ENCODE measurements at places on chromosomes 16 and 17. TPM values are rescaled to one million over a fixed set of nuclear protein-coding genes. Genes with fewer than 3 reads are reported as not detected.

DNA sequence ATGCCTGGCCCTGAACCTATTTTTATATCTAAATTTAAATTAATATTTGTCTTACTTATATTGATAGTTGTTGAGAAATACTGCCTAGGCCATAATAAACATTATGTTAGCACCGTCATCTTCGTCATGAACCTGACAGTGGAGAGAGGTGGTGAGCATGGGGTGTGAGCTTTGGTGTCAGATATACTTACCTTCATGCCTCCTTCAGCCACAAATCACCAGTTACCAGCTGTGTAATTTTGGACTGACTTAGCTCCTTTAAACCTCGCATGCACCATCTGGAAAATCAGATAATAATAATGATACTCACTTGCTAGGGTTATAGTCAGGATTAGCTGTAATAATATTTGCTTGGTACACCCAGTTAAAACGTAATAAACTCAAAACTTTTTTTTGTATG, 35.0 kb downstream of the SNX29 start:
- no peaks in the 10 kb centered on the region for H3K4me1 ChIP-seq
- H3K36me3 ChIP-seq = peaks cover 11% of the 10 kb centered on the region

GRCh38 chr17:55983096-55983495, 170.2 kb upstream of the ANKFN1 start:
- no peak for DNase-seq
- H3K27ac ChIP-seq = no peak overlapping the region
- no peak overlapping the region for H3K4me3 ChIP-seq
- no peaks in the 10 kb centered on the region for H3K27me3 ChIP-seq
- H3K36me3 ChIP-seq = no peaks in the 10 kb centered on the region

DNA sequence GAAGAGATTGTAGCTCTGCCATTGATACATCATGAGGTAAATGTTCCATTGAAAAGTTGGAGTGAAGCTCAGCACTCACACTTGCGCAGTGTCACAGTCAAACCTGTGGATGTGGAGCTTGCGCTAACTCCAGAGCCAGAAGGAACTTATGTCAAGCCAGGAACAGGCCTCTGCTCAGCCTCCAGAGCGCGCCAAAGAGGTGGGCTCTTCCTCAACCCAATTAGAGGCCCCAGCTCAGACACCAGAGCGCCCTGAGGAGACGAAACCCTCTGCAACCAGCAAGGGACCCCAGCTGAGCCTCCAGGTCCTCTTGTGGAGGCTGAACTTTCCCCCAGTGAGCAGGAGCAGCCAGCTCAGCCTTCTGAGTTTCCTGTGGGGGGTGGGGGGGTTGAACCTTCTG, 61.5 kb upstream of the FBXO47 start:
- no peaks in the 10 kb centered on the region for H3K27me3 ChIP-seq
- no peak overlapping the region for H3K27ac ChIP-seq
- peaks cover 12% of the 10 kb centered on the region for H3K4me1 ChIP-seq
- no peak overlapping the region for H3K4me3 ChIP-seq
- no peaks in the 10 kb centered on the region for H3K36me3 ChIP-seq
- DNase-seq = no peak

DNA sequence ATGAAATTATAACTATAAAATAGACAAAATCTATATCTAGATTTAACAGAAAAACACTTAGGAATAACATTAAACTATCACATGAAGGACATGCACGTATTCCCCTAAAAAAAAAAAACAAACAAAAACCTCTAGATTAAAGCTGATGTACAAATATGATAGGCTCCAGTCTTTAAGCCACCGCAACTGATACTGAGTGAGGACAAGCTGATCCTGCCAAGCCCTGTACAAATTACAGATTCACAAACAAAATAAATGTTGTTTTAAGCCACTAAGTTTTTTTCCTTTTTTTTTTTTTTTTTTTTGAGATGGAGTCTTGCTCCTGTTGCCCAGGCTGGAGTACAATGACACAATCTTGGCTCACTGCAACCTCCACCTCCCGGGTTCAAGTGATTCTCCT, 35.3 kb downstream of the SMURF2 start:
- peaks cover 73% of the 10 kb centered on the region for H3K4me1 ChIP-seq
- DNase-seq = no peak
- H3K4me3 ChIP-seq = no peak overlapping the region
- H3K27ac ChIP-seq = no peak overlapping the region

Gene SDR42E1
- 8.8 TPM for total RNA-seq

Gene EVI2B
- total RNA-seq = 25.1 TPM

Gene CSH1
- not detected for total RNA-seq

DNA sequence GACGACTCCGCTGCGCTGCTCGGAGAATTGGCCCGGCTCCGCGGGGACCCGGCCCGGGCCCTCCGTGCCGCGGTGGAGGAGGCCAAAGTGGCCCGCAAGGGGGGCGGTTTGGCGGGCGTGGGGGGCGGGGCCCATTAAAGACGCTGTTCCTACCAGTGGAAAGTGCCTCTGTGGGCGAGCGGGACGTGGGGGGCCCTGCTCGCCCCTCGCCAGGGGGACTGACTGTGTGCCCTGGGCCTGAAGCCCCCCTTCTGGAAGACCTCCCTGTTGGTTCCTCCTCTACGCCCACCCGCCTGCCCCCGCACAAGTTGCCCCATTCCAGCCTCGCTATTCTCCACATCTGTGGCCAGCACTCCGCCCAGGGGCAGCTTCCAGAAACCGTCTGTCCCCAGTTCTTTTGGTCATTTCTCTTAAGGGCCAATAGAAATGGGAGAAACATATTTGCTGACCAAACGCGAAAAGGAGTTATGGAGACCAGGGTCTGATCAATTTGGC, 1.9 kb upstream of the FGF11 start:
- H3K36me3 ChIP-seq = no peaks in the 10 kb centered on the region
- no peak overlapping the region for H3K27ac ChIP-seq
- DNase-seq = no peak
- H3K4me3 ChIP-seq = peak overlapping the region; percentile 72

- no peaks in the 10 kb centered on the region for H3K27me3 ChIP-seq
- H3K27ac ChIP-seq = no peak overlapping the region
- no peaks in the 10 kb centered on the region for H3K36me3 ChIP-seq
- H3K4me1 ChIP-seq = no peaks in the 10 kb centered on the region
- no peak overlapping the region for H3K4me3 ChIP-seq
Observed at GRCh38 chr16:82178352-82178751, 8.3 kb upstream of the MPHOSPH6 start.

DNA sequence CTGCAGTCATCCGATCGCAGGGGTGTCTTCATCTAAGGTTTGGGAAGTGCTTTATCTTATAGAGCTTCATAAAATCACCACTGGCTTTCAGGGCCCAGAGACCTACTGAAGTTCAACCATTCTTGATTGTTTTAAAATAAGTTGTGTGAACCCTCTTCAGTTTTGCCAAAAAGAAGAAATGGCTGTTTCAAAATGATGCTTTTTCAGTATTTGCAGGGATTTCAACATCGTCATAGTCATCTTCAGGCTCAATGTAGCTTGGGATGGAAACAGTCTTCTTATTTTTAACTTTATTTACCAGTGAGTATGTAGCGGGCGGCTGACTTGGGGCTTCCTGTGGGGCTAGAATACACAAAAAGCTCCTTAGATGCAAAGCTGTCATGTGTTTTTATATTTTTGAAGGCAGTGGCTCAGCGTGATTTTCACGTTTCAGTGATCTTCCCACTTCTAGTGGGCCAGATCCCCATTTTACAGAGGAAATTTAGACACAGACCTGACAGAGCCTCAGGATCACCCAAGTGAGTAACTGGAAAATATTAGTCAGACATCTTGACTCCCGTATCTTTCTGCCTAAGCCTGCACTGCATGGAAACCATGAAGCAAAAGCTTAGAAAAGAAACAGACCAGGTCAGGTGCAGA, 19.1 kb upstream of the ZNF594 start:
- H3K27ac ChIP-seq = no peak overlapping the region
- H3K27me3 ChIP-seq = no peaks in the 10 kb centered on the region
- no peak overlapping the region for H3K4me3 ChIP-seq
- H3K4me1 ChIP-seq = peaks cover 16% of the 10 kb centered on the region

DNA sequence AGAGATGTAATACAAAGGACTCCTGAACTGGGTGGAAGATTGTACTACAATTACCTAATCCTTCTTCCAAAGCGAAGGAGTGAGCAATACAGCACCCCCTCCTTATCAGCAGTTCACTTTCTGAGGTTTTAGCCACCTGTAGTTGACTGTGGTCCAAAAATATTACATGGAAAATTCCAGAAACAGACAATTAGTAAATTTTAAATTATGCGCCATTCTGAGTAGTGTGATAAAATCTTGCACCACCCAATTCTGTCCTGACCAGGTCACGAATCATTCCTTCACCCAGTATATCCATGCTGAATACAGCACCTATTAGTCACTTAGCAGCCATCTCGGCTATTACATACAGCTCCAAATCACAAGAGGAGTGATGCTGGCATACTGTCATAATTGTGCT, 23.2 kb downstream of the VPS53 start:
- no peak overlapping the region for H3K4me3 ChIP-seq
- H3K27me3 ChIP-seq = no peaks in the 10 kb centered on the region
- peaks cover 82% of the 10 kb centered on the region for H3K36me3 ChIP-seq

DNA sequence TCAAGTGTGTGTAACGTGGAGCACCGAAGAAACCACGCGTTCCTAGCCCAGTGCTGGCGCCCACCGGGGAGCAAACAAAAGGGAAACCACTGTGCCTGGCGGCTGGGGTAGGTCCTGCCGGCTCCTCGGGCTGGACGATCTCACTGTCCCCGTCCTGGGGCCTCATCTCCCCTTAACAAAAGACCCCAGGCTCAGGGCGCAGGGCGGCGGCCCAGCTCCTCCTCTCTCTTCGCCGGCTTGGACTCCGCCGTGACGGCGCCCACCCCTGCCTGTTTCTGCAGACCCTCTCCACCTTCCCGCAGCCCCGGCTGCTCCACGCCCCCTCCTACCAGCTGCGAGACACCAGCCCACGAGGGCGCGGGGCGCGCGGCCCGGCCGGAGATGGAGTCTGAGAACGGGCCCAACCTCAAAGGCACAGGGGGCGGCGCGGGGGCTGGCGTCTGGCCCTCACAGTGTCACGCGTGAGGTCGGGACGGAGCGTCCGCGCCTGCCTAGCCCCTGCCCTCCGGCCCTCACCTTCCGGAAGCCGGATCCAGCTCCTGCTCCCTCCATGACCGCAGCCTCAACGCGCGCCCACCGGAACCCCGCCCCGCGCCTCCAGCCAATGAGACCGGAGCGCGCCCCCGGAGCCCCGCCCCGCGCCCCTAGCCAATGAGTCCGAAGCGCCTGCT, at the start of gene CENPX:
Gene CENPX, minus strand, starts transcription at position 569 of the 671 bp plus-strand sequence. Its CDS starts 17 bp downstream, at position 552.
- H3K36me3 ChIP-seq = peaks cover 13% of the 10 kb centered on the region
- no peaks in the 10 kb centered on the region for H3K27me3 ChIP-seq
- DNase-seq = no peak
- H3K4me1 ChIP-seq = peaks cover 39% of the 10 kb centered on the region

Gene DPEP2
- 7.3 TPM for total RNA-seq

DNA sequence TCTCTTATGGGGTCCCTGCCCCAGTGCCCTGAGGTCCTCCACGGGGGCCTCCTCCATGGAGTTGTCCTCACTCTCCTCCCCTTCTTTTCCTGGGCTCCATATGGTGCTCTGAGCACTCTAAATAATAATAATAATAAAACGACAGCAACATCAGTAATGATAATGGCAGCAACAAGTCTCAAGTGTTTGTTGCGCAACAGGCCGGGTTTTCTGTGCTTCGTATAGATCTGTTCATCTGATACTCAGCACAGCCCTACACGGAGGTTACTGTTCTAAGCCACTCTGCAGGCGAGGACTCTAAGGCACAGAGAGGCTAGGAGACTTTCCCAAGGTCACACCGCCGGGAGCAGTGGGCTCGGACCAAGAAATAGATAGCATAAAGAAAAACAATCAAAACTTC, 13.7 kb downstream of the CIBAR2 start:
- no peak overlapping the region for H3K4me3 ChIP-seq
- no peaks in the 10 kb centered on the region for H3K27me3 ChIP-seq
- no peak overlapping the region for H3K27ac ChIP-seq
- DNase-seq = no peak

DNA sequence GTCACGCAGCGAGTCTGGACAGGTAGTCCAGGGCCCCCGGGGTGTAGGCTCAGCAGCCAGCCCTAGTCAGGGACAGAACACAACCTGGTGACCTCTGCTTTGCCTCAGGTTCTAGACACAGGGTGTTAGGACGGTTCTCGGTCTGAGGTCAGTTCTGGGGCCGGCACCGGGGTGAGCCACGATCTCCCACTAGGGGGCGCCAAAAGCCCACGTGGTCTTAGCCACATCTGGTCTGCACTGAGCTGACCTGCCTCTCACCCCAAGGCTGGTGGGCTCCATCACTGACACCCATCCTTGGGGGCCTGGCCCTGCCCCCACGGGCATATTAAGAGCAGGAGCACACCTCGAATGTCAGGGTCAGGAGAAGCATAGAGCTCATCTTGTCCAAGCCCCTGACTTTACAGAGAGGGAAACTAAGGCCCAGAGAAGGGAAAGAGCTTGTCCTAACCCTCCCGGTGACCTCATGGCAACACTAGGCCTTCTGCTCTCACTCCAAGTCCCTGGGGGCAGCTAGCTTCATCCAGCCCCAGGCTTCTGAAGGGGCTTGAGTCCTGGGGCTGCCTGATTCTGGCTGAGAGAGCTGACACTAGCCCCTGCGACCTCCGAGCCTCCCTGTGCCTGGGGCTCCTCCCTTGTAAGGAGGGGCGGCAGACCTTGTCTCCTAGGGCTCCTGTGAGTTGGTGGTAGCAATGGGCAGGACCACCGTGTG, 9.0 kb downstream of the SLC5A10 start:
- DNase-seq = peak; percentile 55
- no peak overlapping the region for H3K27ac ChIP-seq
- no peaks in the 10 kb centered on the region for H3K36me3 ChIP-seq
- H3K4me1 ChIP-seq = no peaks in the 10 kb centered on the region
- no peaks in the 10 kb centered on the region for H3K27me3 ChIP-seq
- no peak overlapping the region for H3K4me3 ChIP-seq

- H3K4me3 ChIP-seq = no peak overlapping the region
- H3K27ac ChIP-seq = no peak overlapping the region
- DNase-seq = no peak
- H3K27me3 ChIP-seq = no peaks in the 10 kb centered on the region
- no peaks in the 10 kb centered on the region for H3K36me3 ChIP-seq
Observed at GRCh38 chr17:2002767-2003329, 22.3 kb downstream of the RTN4RL1 start.

Gene CD300A
- total RNA-seq = 9.1 TPM

Gene SAP30BP
- 58.9 TPM for total RNA-seq

GRCh38 chr16:15665107-15665506, 15.1 kb downstream of the NDE1 start:
- no peak for DNase-seq
- peaks cover 59% of the 10 kb centered on the region for H3K36me3 ChIP-seq
- no peak overlapping the region for H3K27ac ChIP-seq
- H3K4me1 ChIP-seq = no peaks in the 10 kb centered on the region
- H3K4me3 ChIP-seq = no peak overlapping the region

- H3K4me1 ChIP-seq = peaks cover 1% of the 10 kb centered on the region
- no peaks in the 10 kb centered on the region for H3K27me3 ChIP-seq
- H3K36me3 ChIP-seq = peaks cover 53% of the 10 kb centered on the region
- no peak overlapping the region for H3K4me3 ChIP-seq
Observed at GRCh38 chr17:14078027-14078426, 8.7 kb downstream of the COX10 start.

Measured in left lung (tissue), 14 donors.